H7 (cell line): ENCODE measurements at places on chromosomes 6 and 20. TPM values are rescaled to one million over a fixed set of nuclear protein-coding genes. Genes with fewer than 3 reads are reported as not detected.

GRCh38 chr6:28390688-28391087 is 8.9 kb downstream of the ZSCAN12 start:
- DNase-seq = no peak

RIMS4 gene
- 2.7 and 3.1 TPM in 2 replicates for total RNA-seq

- DNase-seq = no peak
These were observed 735 bp downstream of the SIRPG start for GRCh38 chr20:1656844-1657243.

GRCh38 chr6:11710311-11710761 is 68.3 kb downstream of the ADTRP start:
- DNase-seq = no peak

- DNase-seq = no peak
These were observed 64.6 kb downstream of the PTPRA start for GRCh38 chr20:2937902-2938301.

- DNase-seq = no peak
These were observed 560.0 kb downstream of the TBC1D32 start for GRCh38 chr6:120774275-120774674.

- no peak for DNase-seq
These were observed 154.1 kb downstream of the MTFR2 start for GRCh38 chr6:136095986-136096385.
